Mammary epithelial cell (primary cell): ENCODE measurements at places on chromosomes 7 and 10.

DNA sequence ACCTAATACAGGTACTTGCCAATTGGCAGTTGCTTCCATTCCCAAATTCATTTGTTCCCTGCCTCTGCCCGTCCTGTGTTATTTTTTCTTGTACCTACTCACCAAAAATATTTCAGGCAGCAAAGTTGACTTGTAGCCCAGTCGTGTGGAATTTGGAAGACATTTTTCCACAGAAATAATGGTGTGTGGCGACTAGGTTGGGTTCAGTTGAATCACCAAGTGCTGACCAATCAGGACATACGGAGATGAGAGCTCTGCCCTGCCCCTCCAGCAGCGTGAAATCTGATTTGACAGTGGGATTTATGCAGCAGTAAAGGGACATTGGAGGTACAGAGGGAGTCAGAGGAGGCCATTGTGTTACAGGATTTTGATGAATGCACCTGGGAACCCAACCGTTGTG, 216.9 kb downstream of the CCDC3 start:
- no peak for DNase-seq

DNA sequence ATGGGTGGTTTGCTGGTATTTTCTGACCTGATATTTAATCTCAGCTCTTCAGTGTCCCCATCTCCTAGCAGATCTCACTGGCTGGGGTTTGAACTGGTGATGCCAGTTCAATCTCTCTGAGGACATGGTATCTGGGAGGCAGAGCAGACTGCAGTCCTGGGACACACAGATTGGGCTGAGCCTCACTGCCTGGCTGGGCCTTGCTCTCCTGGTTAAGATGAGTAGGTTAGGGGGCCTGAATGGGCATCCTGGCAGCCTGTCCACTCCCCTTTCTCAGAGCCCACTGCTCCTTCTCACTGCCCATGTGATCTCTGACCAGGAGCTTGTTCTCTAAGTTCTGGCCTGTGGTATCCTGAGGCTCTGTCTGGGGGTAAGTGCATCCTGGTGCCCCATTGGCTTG, 363.4 kb downstream of the GLRX3 start:
- DNase-seq, result no peak

DNA sequence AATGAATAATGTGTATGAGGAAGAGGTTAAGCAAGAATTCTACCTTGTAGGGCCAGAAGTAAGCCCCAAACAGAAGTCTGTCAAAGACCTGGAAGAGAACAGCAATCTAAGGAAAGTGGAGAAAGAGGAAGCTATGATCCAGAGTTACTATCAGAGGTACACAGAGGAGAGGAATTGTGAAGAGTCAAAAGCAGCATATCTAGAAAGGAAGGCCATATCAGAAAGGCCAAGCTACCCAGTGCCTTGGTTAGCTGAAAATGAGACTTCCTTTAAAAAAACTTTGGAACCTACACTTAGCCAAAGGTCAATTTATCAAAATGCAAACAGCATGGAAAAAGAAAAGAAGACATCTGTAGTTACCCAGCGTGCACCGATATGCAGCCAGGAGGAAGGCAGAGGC, 42.7 kb upstream of the GAD2 start:
- DNase-seq, result no peak

GRCh38 chr7:114795475-114795874, 126.4 kb upstream of the MDFIC start:
- DNase-seq, result no peak

- DNase-seq, result no peak
These were observed 16.4 kb downstream of the GARIN1A start for GRCh38 chr7:128688492-128688891.

GRCh38 chr7:85829817-85830432, 643.1 kb upstream of the SEMA3D start:
- DNase-seq, result no peak

DNA sequence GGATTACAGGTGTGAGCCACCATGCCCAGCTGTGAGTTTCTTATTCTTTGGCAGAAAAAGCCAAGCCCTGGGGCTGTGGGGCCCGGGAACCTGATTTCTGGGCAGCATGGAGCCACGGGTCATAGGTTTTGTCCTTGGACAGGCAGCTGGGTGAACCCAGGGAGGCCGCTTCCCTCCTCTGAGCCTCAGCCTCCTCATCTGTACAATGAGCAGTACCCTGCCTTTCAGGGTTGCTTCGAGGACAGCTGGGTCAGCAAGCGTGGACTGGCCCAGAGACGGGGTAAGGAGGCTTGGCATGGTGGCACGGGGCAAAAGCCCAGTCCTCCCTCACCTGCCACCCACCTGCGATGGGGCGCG, 84.1 kb upstream of the GNA12 start:
- DNase-seq, result no peak

DNA sequence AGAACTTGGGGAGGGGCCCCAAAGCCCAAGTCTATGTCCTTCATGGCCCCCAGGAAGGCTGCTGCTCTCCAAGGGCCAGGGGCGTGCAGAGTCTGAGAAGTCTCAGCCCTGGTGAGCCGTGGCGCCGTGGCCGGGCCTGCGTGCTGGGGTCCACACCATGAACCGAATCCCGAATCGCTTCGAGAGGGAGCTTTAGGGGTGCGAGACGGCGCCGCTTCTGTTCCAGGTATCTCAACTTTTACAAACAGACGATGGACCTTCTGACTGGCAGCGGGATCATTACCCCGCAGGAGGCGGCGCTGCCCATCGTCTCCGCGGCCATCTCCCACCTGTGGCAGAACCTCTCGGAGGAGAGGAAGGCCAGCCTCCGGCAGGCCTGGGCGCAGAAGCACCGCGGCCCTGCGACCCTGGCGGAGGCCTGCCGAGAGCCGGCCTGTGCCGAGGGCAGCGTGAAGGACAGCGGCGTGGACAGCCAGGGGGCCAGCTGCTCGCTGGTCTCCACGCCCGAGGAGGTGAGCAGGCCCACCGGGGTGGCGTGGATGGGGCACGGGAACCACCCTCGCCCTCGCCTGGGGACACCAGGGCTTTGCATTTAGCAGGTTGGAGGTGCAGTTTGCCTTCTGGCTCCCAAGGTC, 12.7 kb downstream of the STRA8 start:
- no peak for DNase-seq

DNA sequence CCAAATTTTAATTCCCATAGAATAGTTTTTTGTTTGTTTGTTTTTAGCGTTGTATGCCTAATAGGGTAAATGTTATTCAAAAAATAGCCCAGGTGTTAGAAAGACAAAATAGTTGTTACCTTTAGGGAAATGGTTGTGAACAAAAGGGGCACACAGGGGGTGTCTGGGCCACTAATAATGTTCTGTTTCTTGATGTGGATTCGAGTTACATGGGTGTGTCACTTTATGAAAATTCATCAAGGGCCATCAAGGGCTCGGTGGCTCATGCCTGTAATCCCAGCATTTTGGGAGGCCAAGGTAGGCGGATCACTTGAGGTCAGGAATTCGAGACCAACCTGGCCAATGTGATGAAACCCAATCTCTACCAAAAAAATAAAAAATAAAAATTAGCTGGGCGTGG, 531.8 kb upstream of the C7orf33 start:
- DNase-seq, result no peak

- DNase-seq, result no peak
These were observed 200.9 kb upstream of the CHRM2 start for GRCh38 chr7:136667584-136667983.

GRCh38 chr7:1993031-1993695, 239.6 kb downstream of the MAD1L1 start:
- no peak for DNase-seq

- no peak for DNase-seq
These were observed 329.5 kb downstream of the RNLS start for GRCh38 chr10:88253622-88254021.

DNA sequence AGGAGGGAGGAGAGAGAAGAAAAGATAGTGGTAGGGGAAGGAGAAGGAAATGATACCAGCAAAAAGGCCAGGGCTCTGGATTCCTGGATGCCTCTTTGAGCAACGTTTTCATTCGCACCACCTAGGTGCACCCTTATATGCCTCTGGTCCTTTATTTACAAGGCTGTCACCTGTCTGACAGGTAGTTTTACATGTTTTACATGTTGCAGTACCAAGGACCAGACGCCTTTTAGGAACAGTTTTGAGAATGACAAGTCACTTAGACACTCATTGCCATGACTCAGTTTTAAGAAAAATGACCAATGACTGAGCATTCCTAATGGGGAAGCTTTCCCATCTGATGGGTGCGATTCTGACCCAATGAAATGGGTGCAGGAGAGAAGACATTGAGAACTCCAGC, 119.8 kb downstream of the GLI3 start:
- DNase-seq, result no peak

- DNase-seq, result no peak
These were observed 25.1 kb downstream of the VSTM4 start for GRCh38 chr10:49090189-49090575.

- DNase-seq, result no peak
These were observed 139.1 kb downstream of the AHR start for GRCh38 chr7:17437586-17437985.

- peak; percentile 6 for DNase-seq
These were observed 16.7 kb upstream of the LRRN3 start for GRCh38 chr7:111074071-111074747.

DNA sequence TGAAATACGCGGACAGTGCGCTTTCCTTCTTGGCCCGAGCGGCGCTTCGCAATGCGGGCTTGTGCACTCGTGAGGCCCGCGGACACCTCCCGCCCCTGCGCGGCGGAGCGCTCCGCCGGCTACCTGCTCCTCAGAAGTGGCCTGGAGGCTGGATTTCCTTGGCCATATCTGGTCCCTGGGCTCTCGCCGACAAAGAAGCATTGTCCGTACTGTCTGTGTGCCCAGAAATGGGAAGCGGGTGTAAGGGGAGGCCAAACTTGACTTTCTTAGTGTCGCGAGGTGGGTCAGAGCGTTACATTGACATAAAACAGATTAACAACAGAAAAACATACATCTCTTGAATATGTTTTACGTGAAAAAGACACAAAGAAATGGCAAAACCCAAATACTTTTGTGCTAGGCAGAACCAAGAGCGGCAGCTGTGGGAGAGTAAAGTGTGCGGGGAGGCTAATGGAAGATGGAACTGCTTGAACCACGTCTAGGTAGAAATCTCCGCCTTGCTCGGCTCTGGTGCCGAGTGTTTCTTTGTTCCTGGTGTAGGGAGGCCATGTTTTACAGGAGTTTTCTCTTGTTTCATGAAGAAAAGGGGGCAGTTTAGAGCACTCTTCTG, 1.4 kb downstream of the LANCL2 start:
- no peak for DNase-seq

GRCh38 chr10:78600740-78601139, 468.0 kb upstream of the ZMIZ1 start:
- peak; percentile 23 for DNase-seq

- no peak for DNase-seq
These were observed 12.3 kb downstream of the NHLRC2 start for GRCh38 chr10:113866551-113867394.

DNA sequence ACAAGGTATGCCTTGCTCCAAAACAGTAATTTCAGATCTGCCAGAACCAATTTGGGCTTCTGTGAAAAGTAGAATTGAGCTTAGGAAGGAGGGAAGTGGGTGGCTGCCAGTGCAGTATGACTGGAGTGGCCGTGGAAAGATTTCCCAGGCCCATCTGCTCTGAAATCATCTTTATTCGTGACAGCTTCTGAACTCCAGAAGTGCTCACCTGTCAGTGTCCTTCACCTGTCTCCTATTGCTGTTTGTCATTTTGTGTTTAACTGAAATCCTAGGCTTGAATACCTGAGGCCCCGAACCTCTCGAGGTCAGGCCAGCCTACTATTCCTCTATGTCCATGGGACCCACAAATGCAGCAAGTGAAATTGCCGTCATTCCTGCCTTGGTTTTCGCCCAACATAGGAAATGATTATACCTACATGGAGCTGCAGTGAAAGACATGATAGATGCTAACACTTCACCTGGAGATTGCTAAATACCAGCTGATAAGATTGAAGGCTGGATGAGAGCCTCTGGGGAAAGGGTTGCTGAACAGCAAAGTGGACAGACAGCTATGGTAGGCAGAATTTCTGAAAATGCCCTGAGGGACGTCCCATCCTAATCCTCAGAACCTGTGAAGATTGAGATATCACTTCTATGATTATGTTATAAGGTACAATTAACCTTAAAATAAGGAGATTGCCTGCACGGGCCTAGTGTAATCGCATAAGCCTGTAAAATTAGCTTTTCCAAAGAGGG, 82.1 kb downstream of the C1GALT1 start:
- DNase-seq, result no peak

- DNase-seq, result no peak
These were observed 674 bp downstream of the AMZ1 start for GRCh38 chr7:2688409-2689342.

DNA sequence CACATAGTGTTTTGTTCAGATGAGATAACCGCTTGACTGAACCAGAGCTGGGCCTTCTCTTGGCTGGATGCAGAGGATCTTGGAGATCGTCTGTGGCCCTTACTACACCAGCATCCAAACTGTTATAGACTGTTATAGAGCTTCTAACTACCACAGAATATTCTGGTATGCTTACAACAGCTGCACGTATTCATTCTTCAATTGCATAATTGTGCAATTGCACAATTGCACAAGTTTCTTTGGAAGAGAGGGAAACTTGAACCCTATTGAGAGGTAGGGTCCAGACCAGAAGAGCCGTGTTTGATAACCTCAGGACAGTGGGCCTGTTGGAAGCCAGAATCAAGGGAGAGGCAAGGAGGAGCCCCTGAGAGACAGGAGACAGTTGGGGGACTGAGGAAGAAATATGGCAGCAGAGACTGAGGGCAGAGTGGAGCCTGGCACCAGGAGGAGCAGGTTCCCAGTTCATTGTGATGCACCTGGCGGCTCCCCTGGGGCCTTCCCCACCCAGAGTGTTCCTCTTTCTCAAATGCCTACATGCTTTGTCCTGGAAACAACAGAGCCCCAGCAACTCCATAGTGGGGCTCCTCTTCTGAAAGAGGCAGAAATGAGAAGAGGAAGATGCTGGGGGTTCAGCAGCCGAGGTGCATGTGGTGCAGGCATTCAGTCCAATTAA, 64.1 kb downstream of the PTPRZ1 start:
- no peak for DNase-seq

- DNase-seq, result no peak
These were observed 87.6 kb upstream of the NEBL start for GRCh38 chr10:20984662-20985061.

DNA sequence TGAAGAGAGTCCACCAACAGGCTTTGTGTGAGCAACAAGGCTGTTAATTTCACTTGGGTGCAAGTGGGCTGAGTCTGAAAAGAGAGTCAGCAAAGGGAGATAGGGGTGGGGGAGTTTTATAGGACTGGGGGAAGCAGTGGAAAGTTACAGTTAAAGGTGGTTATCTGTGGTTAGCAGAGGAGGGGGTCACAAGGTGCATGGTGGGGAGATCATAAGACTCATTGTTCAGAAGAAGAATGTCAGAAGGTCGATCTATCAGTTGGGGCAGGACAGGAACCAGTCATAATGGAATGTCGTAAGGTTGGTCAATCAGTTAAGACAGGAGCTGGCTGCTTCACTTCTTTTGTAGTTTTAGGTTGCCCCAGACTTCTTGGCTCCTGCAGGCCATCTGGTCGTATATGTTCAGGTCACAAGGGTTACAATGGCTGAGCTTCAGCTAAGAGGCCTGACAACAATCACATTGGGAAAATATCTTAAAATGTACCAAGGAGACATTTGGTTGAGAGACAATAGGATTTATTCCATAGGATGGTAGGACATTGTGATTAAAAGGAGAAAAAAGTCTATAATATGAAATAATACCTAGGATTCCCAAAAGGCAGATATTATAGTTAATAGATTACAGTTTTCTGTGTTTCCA, 356.4 kb downstream of the ANKRD7 start:
- no peak for DNase-seq

GRCh38 chr10:121051171-121051570, 200.0 kb downstream of the WDR11 start:
- DNase-seq, result no peak
